ENCODE measurements at places on chromosomes 1 and 21. TPM values are rescaled to one million over a fixed set of nuclear protein-coding genes. Genes with fewer than 3 reads are reported as not detected.

DNA sequence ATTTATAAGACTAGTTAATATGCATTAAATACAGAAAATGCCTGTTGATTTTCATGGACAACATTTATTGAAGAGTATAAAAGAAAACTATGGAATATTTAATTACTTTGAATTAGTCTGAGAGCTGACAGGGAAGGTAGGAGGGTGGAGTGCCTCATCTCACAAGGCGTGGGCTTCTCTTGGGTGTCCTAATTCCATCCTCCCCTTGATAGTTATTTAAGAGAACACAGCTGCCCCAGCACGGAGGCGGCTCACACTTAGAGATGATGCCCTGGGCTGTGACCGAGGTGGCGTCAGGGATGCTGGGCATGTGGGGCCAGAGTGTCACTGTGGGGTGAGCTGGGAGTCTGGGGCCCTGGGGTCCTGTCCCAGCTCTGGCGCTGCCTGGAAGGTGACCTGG, 493.0 kb downstream of the PTPRU start:
- no peak overlapping the region for H3K4me3 ChIP-seq
- H3K27ac ChIP-seq, result no peak overlapping the region
- no peaks in the 10 kb centered on the region for H3K4me1 ChIP-seq
- no peaks in the 10 kb centered on the region for H3K27me3 ChIP-seq
- H3K36me3 ChIP-seq, result no peaks in the 10 kb centered on the region
- DNase-seq, result no peak

Gene OR2G6
- not detected for total RNA-seq

- H3K27me3 ChIP-seq, result no peaks in the 10 kb centered on the region
- peak; percentile 22 for DNase-seq
- H3K36me3 ChIP-seq, result no peaks in the 10 kb centered on the region
- H3K4me3 ChIP-seq, result peak overlapping the region; percentile 70
- H3K27ac ChIP-seq, result peak overlapping the region; percentile 84
Observed at GRCh38 chr1:108200687-108201051, 526 bp upstream of the SLC25A24 start.

DNA sequence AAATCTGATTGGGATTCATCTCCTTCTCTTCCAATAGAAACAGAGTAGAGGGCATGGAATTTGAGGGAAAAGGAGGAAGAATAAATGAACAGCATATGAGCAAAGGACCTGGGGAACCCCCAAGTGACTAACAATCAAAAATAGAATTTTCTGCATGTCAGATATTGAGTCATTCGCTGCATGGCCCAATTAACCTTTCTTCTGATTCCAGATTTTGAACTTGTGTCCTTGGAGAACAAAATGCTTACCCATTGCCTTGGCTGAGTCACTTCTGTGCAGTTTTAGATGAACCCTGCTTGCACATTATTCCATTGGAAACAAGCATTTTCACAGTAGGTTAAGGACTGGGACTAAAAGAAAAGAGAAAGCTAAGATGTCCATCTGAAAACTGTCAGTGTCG, 390.5 kb downstream of the ST6GALNAC3 start:
- H3K27ac ChIP-seq, result no peak overlapping the region
- H3K4me3 ChIP-seq, result no peak overlapping the region
- DNase-seq, result no peak
- no peaks in the 10 kb centered on the region for H3K27me3 ChIP-seq

DNA sequence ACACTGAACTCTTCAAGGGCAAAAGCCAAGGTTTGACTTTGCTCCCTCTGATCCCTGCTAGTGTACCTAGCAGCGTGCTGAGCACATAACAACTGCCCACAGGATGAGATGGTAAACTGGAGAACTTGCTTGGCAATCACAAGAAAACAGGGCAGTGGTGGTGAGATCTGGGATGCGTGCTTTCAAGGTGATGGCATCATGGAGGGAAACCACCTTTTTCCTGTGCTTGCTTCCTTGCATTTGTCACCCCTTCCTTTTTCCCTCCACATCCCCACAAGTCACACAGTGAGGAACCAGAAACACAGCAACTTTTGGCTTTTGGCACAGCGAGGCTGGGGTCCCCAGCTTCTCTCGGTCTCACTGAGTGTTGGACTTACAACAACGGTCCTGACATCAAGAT, 31.4 kb upstream of the BECN2 start:
- H3K36me3 ChIP-seq, result no peaks in the 10 kb centered on the region
- H3K27me3 ChIP-seq, result no peaks in the 10 kb centered on the region
- no peak for DNase-seq
- H3K4me3 ChIP-seq, result no peak overlapping the region

Gene AMY1A
- total RNA-seq, result not detected

DNA sequence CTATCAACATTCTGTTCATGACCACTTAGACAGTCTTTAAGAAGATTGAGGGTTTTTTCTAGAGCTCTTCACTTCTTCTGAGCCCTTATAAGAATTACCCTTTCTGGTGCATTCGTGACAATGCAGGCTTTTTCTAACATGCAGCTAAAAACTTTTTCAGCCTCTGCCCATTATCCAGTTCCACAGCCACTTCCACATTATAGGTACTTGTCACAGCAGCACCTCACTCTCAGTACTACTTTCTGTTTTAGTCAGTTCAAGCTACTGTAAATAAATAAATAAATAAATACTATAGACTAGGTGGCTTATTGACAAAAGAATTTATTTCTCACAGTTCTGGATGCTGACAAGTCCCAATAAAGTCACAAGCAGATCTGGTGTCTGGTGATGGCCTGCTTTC, 284.4 kb upstream of the PKN2 start:
- no peaks in the 10 kb centered on the region for H3K4me1 ChIP-seq
- H3K27ac ChIP-seq, result no peak overlapping the region
- H3K27me3 ChIP-seq, result no peaks in the 10 kb centered on the region
- no peak overlapping the region for H3K4me3 ChIP-seq
- no peak for DNase-seq

DNA sequence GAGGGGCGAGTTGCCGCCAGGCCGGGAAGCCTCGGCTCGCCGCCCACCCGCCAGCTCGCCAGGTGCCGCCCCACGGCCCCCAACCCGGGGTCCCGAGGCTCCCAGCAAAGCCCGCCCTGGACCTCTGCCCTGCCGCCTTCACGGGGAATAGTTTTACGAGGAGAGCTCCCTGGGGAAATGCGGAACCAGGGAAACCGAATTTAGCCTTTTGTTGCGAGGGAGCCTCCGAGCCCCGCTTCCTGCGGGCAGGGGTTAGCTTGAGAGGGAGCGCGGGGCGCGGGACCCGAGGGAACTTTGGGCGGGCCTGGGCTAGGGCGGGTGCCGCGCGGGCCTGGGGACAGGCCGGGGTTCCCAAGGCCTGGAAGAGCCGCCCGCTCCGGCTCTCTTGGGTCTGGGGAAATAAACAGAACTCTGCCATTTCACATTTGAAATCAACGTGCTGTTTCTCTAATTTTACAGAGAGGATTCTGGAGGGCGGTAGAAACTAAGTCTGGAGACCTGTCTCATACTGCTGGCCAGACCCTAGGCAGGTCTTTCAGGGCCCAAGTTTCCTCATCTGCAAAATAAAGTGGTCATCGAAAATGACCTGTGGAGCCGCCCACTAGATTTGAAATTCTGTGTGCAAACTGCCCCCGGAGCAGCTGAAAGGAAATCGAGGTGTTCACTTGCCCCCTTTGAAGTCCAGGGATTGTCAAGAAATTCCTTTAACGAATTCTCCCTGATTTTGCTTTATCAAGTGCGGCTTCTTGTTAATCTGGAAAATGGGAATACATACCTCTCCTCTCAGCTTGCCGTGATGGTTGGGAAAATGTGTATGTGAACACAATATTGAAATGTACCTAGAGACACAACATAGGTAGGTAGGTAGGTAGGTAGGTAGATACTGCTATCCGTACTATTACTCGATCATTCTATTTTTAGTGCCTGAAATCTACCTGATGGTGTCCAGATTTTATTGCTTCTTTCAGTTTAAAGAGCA, 749 bp upstream of the GLUL start:
- H3K27me3 ChIP-seq, result no peaks in the 10 kb centered on the region
- DNase-seq, result no peak
- peak overlapping the region; percentile 99 for H3K27ac ChIP-seq
- H3K4me3 ChIP-seq, result peak overlapping the region; percentile 97

- no peaks in the 10 kb centered on the region for H3K36me3 ChIP-seq
- H3K27me3 ChIP-seq, result no peaks in the 10 kb centered on the region
- no peaks in the 10 kb centered on the region for H3K4me1 ChIP-seq
- H3K27ac ChIP-seq, result peak overlapping the region; percentile 74
- no peak overlapping the region for H3K4me3 ChIP-seq
- DNase-seq, result no peak
Observed at GRCh38 chr1:1989789-1990188, 13.8 kb downstream of the CFAP74 start.

DNA sequence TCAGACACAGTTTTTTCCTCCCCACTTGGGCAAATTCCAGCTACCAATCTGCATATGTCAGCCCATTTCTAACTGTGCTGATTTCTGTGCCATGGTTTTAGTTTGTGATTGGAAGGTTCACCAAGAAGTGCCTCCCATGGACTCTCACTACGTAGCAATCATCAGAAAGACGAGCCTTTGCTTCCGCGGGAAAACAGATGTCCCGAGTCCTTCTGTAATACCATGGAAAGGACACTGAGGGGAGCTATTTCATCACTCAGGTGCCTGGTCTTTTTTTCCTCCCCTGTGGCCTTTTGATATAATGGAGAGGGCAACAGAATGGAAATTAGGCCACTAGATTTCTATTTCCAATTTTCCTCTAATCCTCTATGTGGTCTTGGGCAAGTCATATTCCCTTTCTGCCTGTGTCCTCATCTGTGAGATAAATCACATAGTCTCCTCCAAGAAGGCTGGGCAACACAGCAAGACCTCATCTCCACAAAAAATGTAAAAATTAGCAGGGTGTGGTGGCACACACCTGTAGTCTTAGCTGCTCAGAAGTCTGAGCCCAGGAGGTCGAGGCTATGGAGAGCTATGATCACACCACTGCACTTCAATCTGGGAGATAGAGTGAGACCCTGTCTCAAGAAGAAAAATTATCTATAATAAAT, 24.8 kb downstream of the LEMD1 start:
- H3K27ac ChIP-seq, result no peak overlapping the region
- DNase-seq, result no peak
- no peaks in the 10 kb centered on the region for H3K36me3 ChIP-seq
- no peak overlapping the region for H3K4me3 ChIP-seq

- H3K4me3 ChIP-seq, result no peak overlapping the region
- H3K4me1 ChIP-seq, result no peaks in the 10 kb centered on the region
- no peaks in the 10 kb centered on the region for H3K27me3 ChIP-seq
- no peaks in the 10 kb centered on the region for H3K36me3 ChIP-seq
- DNase-seq, result no peak
Observed at GRCh38 chr21:43340491-43341377, 86.2 kb downstream of the SIK1 start.

Gene ELOA
- total RNA-seq, result 9.7 TPM

Gene TMPRSS15
- total RNA-seq, result not detected

Gene C1orf94
- total RNA-seq, result not detected

DNA sequence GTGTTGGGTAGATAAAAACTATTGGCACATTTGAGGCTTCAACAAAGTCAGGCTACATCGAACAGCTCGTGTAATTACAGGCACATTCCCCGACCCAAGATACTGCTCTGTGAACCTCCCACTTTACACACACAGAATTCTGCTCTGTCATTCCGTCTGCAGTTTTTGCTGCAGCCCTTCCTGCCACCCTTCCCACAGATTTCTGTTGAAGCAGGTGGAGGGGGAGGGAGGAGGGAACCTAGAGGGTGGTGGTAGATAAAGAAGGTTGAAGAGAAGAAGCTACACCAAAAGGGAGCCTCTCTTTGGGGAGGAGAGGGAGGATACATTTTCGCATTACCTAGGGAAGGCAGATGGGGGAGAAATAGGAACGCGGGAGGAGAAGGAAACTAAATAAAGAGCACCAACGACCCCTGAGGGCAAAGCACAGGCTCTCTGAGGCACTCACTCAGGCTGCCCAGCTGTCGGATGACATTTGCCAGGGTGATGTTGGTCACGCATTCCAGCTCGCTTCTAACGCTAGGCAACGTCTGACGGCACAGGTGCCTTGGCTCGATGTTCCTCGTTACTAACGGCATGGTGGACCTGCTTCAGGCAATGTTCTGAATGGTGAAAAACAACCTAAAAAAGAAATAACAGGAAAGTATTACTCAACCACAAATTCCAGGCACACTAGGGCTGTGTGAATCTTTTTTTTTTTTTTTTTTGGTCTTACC, 36.0 kb downstream of the GPR3 start:
- DNase-seq, result no peak
- no peaks in the 10 kb centered on the region for H3K36me3 ChIP-seq
- H3K27ac ChIP-seq, result peak overlapping the region; percentile 80
- H3K27me3 ChIP-seq, result no peaks in the 10 kb centered on the region

GRCh38 chr1:64515427-64515826, 45.5 kb downstream of the CACHD1 start:
- H3K27ac ChIP-seq, result peak overlapping the region; percentile 73
- no peak overlapping the region for H3K4me3 ChIP-seq
- DNase-seq, result peak; percentile 78
- H3K36me3 ChIP-seq, result no peaks in the 10 kb centered on the region
- H3K4me1 ChIP-seq, result peaks cover 36% of the 10 kb centered on the region
